ENCODE measurements at places on chromosomes 3 and 15.

- DNase-seq: no peak
Observed at GRCh38 chr3:118907909-118908308, 126.7 kb downstream of the IGSF11 start.

DNA sequence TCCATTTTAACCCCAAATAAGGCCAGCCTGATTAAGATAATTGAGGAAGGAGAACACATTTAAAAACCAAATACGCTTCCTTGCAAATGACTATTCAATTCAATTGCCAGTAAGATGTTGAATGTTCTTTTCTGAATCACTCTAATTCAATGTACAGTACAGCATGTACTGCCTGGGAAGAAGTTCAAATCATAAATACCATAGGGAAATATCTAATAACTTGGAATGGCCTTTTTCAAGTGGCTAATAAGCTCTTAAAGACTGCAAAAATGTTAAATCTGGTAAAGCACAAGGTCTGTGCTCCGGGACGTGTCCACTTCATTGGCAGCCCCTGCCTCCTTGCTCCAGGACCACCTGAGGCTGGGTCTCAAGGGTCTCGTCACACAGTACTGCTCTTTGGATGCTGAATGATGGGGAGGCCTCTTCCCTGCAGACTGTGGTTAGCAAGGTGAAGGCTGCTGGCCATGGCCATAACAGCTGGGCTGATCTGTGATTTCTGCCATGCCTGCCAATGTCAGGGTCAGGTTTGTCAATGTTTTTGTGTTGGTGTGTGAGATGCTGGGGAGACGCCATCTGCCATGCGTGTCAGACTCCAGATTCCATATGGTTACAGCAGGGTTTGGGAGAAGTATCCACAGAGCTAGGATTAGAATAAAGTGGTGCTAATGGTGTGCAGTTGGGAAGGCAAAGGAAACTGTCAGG, 300.5 kb downstream of the ADAMTS17 start:
- no peak for DNase-seq

DNA sequence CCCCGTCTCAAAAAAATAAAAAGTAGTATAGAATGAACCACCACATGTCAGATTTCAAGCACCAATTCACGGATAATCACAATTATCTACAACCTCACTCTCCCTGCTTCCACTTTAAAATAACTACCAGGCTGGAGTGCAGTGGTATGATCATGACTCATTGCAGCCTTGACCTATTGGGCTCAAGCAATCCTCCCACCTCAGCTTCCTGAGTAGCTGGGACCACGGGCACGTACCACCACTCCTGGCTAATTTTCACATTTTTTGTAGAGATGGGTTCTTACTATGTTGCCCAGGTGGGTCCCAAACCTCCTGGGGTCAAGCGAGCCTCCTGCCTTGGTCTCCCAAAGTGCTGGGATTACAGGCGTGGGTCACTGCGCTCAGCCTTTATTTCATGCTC, 38.1 kb upstream of the LDHAL6B start:
- DNase-seq: no peak

DNA sequence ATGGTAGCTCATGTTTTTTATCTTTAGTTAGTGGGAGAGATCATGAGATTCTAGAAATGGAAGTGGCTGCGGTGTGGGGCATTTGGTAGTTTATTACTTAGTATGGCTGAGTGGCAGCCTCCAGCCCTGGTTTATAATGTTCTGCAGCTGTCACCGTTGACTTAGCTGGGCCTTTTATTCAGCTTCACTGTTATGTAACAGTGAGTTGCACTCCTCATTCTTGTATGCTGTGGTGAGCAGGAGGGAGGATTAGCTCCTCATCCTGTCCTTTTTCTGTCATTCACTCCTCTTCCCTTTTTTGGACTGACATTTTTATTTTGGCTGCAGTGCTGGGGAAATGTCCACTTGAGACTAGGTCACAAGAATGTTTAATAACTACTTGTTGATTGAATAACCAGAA, 29.5 kb downstream of the RAD54L2 start:
- DNase-seq: no peak

GRCh38 chr15:56913241-56913640, 5.2 kb upstream of the TCF12 start:
- DNase-seq: no peak

DNA sequence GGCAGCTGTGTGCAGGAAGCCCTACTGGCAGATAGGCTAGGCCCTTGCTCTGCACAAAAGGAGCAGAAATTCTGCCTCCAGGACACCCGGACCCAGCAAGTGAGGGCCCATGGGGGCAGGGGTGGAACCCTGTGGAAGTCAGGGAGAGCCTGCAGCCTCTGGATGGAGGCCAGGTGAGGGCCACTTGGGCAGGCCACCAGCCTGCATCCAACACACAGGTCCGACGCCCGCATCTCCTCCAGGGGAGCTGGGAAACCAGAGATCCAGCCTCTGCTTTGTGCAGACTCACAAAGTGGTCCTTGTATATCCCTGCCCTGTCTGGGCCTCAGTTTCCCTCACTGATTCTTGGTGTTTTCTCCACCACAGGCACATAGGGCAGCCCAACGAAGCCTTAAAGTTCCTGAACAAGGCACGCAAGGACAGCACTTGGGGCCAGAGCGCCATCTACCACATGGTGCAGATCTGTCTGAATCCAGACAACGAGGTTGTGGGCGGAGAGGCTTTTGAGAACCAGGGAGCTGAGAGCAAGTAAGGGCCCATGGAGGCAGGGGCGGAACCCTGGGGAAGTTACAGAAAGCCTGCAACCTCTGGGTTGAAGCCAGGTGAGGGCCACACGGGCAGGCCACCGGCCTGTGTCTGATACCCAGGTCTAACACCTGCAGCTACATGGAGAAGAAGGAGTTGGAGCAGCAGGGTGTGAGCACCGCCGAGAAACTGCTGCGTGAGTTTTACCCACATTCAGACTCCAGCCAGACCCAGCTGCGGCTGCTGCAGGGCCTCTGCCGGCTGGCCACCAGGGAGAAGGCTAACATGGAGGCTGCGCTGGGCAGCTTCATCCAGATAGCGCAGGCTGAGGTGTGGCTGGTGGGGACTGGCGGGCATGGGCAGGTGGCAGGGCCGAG, 16.6 kb downstream of the CSRNP1 start:
- no peak for DNase-seq

DNA sequence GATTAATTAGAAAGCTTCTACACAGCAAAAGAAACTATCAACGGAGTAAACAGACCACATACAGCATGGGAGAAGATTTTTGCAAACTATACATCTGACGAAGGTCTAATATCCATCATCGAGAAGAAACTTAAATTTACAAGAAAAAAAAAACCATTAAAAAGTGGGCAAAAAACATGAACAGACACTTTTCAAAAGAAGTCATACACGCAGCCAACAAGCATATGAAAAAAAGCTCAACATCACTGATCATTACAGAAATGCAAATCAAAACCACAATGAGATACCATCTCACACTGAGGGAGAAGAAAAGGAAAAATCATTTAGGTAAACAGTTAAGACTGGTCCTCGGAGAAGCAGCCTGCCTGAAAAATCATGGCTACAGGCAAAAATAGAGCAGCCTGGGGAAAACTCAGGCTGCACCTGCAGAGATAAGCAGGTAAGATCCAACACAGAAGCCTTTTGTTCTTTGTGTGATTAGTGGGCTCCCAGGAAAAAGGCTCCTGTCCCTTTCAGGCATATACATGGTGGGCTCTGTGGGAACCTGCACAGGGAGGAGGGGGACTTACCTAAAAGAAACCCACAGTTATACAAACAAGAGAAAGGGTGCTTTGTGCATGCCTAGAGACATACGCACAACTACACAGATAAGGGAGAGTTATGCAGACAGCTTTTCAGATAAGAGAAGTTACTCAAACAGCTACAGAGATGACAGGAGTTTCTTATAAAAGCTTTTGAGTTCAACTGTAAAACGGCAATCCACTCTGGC, 49.3 kb downstream of the C3orf70 start:
- DNase-seq: no peak

GRCh38 chr15:91022832-91023129, 387 bp upstream of the VPS33B start:
- DNase-seq: no peak

GRCh38 chr15:38598749-38599148, 34.1 kb upstream of the RASGRP1 start:
- DNase-seq: no peak

GRCh38 chr3:139538733-139539132, 809 bp downstream of the RBP1 start:
- no peak for DNase-seq

DNA sequence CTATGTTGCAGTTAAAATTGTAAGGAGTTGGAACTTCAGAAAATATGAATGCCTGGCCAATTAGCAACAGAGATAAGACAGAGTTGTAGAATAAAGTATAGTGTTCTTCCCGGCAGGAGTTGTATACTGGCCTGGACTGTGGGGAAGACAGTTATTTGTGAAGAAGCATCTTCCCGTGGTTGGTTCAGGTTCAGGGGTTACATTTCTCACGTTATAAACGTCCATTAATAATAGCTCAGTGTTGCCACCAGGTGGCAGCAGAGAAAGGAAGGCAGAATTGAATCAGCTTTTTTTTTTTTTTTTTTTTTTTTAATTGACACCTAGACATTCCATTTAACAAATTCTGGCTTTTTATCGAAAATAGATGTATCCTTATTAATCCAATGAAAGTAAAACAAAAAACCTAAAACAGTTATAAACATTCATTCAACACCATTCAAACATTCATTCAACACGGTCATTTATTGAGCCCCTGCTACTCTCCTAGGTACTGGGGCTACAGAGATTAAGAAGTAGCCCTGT, 66.4 kb upstream of the NR2E3 start:
- peak; percentile 54 for DNase-seq

DNA sequence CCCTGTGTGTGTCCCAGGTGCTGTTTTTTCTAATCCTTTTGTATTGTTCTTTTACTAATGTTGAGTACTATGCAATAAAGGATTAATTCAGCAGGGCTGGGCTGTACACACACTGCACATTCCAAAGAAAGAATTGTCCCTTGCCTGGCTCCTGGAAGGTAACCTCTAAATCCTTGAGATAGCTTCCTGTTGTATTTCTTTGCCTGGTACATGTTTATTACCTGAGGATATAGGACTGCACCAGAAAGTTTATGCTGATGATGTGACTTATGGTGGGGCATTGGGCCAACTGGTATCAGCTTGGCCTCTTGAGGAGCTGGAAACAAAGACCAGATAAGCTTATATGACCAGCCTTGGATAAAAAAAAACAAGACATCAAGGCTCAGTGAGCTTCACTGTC, 26.6 kb upstream of the FAN1 start:
- DNase-seq: no peak

DNA sequence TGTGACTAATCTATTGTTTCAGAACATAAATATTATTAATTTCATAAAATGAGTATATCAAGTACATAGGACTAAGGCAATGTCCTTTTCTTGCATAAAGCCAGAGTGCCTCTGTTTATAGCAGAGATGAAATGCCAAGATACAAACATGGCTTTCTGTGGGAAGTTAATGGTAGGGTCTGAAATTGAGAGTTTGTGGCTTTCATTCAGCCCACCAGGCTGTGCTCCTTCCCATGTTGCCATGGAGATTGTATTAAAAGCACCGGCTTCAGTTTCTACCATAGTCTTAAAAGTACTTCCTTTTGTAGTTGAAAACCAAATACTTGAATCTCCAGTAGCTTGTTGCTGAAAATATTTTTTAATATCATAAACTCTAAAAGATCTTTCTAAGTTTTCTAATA, 114.0 kb downstream of the LRRC28 start:
- no peak for DNase-seq

DNA sequence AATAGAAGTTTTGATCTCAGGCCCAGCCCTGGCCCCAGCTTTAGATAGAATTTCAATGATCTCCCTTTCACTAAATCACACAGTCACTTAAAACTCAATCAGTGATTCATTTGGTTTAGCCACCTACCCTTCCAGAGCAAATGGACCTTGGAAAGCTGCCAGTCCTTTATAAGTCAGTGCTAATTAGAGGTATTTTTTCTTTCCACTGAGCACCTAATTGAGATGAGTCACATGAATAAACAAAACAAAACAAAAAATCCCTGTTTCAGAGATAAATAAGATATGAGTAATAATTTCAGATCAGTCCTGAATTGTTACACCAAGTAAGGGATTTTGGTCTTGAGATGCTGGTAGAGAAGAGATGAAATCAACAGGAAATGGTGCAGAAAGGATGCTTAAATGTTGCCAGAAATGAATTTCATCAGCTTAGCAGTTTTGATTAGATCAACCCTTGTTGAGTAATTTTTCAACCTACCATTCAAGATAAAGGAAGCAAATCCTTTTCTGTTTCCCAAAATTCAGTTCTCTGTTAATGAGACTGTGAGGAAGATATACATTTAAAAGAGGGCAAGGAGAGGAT, 352.0 kb upstream of the COL8A1 start:
- DNase-seq: no peak

DNA sequence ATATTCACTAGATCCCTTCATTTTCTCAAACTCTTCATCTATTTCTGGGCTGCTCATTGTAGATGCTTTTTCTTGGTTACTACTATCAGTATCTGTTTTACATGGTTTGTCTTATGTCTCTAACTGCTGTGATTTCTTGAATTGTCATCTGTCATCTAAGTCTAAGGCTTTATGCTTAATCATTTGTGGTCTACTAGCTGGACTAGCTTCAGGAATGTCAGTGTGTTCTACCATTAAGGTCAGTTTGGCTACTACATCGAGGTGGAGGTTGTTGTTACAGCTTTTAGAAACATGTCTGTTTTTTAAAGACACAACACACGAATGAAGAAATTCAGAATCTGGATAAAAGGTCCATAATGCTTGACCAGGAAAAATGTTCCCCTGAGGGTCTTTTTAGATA, 82.2 kb downstream of the ABI3BP start:
- DNase-seq: no peak

- no peak for DNase-seq
Observed at GRCh38 chr3:125589547-125590122, 5.7 kb downstream of the OSBPL11 start.

DNA sequence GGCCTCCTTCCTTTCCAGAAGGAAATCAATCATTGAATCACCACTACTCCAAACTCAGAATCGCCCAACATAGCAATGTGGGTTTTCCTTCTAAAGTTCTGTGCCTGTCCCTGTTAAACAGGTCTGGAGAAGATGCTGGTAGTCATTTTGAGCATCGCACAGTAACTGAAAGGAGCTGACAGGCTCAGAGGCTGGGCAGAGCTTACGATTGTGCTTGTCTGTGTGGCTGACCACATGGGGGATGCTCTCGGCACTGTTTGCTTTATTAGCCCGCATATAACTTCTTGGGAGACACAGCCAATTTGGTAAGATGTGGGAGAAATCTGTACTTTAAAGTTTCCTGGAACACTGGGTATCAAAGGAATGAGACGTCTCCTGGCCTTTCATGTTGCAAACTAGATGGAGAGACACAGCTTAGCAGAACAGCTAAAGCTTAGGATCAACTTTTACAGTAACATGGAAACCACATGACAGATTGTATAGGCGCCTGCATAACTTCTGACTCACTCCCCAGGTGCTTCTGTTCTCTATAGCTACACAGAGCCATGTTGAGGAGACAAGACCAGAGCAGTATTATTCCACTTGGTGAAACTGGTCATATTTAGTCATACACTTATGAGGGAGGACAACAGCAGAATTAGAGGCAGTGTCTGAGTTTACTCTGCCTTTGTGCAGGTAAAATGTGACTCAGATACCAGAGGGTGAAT, 374.1 kb downstream of the RORA start:
- DNase-seq: no peak

GRCh38 chr3:142215106-142215505, 10.3 kb downstream of the GK5 start:
- DNase-seq: no peak

All from activated gamma-delta T cell treated with Interleukin-2 at 50 U/mL for 16 hours (primary cell).